ENCODE measurements at places on chromosomes 3 and 15.
A peak's percentile ranks its signal among the peaks of the same experiment; 100 is the strongest.

DNA sequence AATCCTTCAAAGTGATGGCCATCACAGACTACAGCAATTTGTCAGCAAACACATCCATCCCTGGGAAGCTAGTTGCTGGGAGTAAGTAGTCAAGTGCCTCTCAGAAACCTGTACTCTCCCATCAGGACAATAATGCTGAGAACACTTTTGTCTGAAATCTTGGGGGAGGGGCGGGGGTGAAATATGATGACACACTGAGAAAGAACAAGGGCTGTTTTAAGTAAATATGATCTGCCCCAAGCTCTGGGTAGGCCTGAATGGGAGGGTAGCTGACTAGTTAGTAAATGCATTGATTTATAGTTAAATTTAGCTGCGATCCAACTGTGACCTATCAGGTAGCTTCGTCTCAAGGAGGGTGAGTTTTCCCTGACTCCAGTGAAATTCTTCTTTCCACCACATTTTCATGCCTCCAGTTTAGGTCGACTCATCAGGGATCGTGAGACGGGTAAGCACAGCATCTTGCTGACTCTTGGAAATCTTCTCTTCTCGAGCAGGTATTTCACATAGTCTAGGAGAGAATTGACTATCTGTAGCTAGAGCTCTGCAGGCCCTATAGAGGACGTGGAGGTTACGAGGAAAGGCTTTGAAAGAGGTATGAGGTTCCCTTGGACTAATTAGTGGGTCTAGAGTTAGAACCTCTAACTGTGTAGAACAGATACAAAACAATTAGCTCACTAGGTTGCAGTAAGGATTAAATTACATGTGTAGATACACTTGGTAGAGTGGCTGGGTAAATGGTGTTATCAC is 213.4 kb upstream of the SLC2A2 start:
- H3K27ac ChIP-seq, result no peak overlapping the region
- H3K4me1 ChIP-seq, result no peaks in the 10 kb centered on the region

GRCh38 chr15:63483521-63484371 is 20.6 kb upstream of the USP3 start:
- H3K27ac ChIP-seq, result peak overlapping the region; percentile 90
- H3K27me3 ChIP-seq, result no peaks in the 10 kb centered on the region
- H3K4me1 ChIP-seq, result peaks cover 39% of the 10 kb centered on the region
- peak overlapping the region; percentile 60 for H3K4me3 ChIP-seq

- no peaks in the 10 kb centered on the region for H3K4me1 ChIP-seq
- DNase-seq, result no peak
- no peaks in the 10 kb centered on the region for H3K27me3 ChIP-seq
- H3K27ac ChIP-seq, result no peak overlapping the region
- H3K36me3 ChIP-seq, result no peaks in the 10 kb centered on the region
Measured at GRCh38 chr3:175432376-175433025, 573.4 kb downstream of the NAALADL2 start.

DNA sequence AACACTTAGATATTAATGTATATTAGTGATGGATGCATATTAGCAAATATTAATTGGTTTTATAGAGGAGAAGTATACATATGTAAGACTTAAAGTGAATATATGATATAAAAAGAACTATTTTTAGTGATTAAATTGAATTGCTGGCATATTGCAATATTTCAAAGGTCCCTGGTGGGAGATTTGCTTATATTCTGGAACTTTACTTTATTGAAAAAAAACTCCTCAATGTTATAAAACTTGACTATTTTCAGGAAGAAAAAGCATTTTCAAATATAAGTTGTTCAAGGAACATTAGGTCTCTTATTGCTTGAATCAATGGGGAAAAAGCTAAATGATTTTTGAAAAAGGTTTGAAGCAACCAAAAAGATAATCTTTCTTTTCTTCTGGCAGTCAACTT is 21.4 kb upstream of the OTOL1 start:
- H3K4me1 ChIP-seq, result no peaks in the 10 kb centered on the region
- no peak overlapping the region for H3K27ac ChIP-seq
- DNase-seq, result no peak
- H3K36me3 ChIP-seq, result no peaks in the 10 kb centered on the region

DNA sequence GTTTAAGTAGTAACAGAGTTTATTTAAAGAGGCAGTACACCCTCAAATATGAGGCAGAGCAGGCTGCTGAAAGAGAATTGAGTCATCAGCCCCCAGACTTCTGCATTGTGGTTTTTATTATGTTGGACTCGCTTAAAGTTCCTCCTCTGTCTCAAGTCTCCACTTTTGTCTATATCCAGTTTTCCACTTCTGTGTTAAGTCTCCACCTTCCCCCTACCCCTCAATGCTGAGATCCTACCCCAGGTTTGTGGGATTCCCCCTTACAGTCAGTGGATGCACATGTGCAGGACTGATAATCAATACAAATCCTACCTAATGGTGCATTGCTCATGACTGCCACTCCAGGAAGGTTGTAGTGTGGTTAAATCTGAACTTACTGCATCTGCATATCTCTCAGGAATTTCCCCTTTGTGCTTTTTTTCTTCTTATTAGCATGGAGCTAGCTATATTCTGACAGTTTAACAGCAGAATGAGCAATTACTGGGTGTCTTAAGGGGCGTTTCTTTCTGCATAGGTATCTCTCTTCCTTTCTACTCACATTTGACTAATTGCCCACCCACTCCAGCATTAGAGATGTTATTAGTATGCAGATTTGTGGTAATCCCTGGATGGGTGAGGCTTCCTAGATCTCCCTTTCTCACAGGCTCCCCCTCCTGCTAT is 11.9 kb upstream of the CD200R1L start:
- DNase-seq, result no peak
- peaks cover 2% of the 10 kb centered on the region for H3K36me3 ChIP-seq
- no peaks in the 10 kb centered on the region for H3K27me3 ChIP-seq
- H3K27ac ChIP-seq, result peak overlapping the region; percentile 35
- no peak overlapping the region for H3K4me3 ChIP-seq

GRCh38 chr15:72344602-72345001 is 24.6 kb upstream of the CELF6 start:
- H3K36me3 ChIP-seq, result peaks cover 36% of the 10 kb centered on the region
- no peak overlapping the region for H3K27ac ChIP-seq
- H3K4me1 ChIP-seq, result no peaks in the 10 kb centered on the region
- H3K4me3 ChIP-seq, result no peak overlapping the region
- H3K27me3 ChIP-seq, result no peaks in the 10 kb centered on the region

DNA sequence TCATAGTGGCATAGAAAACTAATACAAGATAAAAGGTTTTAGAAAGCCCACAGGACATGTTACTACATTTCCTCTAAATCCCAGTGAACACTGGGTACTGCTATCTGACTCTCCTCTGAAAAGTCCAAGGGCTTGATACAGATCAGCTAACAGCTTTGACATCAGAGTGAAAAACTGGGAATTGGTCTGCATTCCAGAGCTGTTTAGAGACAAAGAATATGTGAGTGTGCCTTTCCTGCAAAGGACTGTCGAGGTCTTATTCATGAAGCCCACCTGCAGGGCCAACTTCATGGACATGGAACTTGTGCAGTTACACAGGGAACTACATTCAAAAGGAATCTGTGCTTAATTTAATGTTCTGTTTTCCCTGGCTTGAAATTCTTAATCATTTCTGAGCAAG is 5.2 kb upstream of the TMCO5A start:
- H3K4me3 ChIP-seq, result no peak overlapping the region
- no peak for DNase-seq
- H3K36me3 ChIP-seq, result no peaks in the 10 kb centered on the region
- H3K27ac ChIP-seq, result no peak overlapping the region
- peaks cover 1% of the 10 kb centered on the region for H3K27me3 ChIP-seq

GRCh38 chr3:122305818-122306621 is 19.0 kb upstream of the CSTA start:
- H3K27me3 ChIP-seq, result peaks cover 1% of the 10 kb centered on the region
- H3K27ac ChIP-seq, result no peak overlapping the region
- H3K4me1 ChIP-seq, result peaks cover 6% of the 10 kb centered on the region

- H3K27me3 ChIP-seq, result peaks cover 5% of the 10 kb centered on the region
- H3K36me3 ChIP-seq, result no peaks in the 10 kb centered on the region
- no peak overlapping the region for H3K4me3 ChIP-seq
- no peak for DNase-seq
Measured at GRCh38 chr15:74370471-74370870, 3.0 kb upstream of the CYP11A1 start.

DNA sequence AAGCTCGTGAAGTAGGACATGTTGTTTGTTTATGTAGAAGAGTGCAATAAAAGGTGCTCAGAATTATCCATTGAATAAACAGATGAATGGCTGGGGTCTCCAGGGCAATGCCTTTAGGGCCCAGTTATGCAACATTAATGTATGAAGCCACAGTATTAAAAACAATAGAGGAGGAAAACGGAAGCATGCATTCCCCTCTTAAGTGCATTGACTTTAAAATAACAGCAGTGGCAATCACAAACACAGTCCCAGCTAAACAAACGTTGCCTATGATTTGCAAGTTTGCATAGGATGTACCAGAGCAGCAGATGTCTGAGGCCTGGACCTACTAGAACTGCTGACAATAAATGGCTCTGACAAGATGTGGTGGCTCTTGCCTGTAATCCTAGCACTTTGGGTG is 60.6 kb upstream of the GCNT3 start:
- peaks cover under 1% of the 10 kb centered on the region for H3K27me3 ChIP-seq
- H3K4me3 ChIP-seq, result no peak overlapping the region
- DNase-seq, result no peak
- H3K27ac ChIP-seq, result no peak overlapping the region

All from memory B cell (primary cell).